HEK293T (cell line): ENCODE measurements at places on chromosomes 6 and 20.

- no peak for DNase-seq
Observed at GRCh38 chr6:45532721-45533210, 155.0 kb upstream of the SUPT3H start.

DNA sequence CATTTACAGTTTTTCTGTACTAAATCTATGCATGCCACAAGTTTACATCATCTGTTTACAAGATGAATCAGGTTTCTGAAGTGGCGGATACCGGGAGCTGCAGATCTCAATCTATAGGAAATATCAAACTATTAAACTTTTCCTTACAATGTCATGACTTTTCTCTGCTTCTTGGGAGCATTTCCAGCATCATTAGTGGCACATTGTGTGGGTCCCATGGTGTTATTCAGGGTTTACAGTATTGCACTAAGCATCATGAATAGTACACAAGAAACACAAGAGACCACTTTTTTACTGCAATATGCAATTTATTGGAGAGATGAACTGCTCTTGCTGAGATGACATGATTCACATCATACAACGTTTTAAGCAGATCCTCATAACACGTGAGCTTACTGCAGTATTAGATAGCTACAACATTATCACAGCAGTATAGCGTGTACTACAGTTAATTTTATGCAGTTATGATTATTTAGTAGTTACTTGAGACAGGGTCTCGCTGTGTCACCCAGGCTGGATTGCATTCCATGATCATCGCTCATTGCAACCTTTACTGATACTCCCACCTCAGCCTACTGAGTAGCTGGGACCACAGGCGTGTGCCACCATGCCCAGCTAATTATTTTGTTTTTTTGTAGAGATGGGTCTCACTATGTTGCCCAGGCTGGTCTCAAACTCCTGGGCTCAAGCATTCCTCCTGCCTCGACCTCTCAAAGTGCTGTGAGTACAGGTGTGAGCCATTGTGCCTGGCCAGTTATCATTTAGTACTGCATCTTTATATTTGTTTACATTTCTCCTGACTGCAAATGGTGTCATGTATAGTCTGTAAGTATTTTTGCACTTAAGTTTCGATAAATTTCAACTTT, 18.4 kb downstream of the BLTP3A start:
- DNase-seq, result no peak

DNA sequence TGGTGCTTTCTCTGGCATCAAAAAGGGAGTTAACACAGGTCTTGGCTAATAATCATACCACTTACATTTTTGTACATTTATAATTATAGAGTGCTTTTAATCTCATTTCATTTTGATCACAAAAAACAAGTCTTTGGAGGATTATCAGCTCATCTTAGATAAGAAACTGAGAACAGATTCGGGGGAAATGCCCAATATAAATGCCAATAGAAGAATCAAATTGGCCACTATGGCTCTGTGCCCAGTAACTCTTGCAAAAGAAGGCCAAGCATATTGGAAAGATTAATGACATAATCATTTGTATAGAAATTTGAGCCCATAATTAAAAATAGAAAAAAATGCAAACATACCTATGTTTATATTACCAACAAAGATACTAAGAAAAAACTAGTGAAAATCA, 42.5 kb downstream of the IPCEF1 start:
- no peak for DNase-seq

- DNase-seq, result no peak
Observed at GRCh38 chr20:48490961-48491831, 336.6 kb downstream of the PREX1 start.

DNA sequence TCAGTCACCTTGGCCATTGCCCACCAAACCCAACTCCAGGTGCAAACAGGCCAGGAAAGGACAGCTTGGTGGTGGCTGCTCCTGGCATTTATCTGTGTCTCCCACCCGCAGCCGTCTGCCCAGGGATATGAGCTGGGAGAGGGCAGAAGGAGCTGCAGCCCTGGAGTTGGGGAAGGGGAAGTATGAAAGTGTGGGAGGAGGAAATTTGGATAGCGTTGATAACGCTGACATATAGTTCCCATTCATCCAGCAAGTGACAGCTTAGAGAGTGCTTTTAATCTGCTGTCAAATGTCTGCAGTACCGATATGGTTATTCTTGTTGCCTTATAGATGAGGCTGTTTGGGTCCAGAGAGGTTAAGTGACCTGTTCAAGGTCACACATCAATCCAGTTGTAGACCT, 741 bp downstream of the KCNK16 start:
- no peak for DNase-seq

DNA sequence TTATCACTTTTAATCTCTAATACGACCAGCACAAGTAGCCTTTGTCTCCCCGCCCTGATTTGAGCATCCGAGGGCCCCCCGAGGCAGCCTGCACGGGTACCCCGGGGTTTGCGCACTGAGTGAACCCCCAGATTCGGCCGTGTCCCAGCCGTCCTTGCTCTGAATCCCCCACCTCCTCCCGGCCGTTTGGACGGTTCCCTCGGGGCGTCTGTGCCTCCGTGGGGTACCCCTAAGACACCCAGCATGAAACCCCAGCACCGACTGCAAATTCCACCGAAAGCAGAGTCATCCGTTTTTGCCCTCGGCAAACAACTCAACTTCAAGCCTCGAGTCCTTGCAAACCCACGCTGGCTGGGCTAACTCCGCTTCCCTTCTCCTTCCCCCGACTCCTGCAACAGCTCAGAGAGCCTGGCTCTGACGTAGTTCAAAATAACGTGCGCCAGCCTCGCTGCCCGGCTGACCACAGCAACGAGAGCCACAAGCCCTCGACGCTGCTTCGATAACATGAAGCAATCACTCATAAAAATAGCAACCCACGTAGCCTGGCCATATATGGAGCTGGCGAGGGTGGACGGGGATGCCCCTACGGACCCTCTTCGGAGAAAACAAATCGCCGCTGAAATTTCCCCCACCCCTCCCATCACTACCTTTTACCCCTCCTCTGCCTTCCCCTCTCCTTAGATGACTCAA, 764 bp upstream of the SNAP25 start:
- peak; percentile 22 for DNase-seq

DNA sequence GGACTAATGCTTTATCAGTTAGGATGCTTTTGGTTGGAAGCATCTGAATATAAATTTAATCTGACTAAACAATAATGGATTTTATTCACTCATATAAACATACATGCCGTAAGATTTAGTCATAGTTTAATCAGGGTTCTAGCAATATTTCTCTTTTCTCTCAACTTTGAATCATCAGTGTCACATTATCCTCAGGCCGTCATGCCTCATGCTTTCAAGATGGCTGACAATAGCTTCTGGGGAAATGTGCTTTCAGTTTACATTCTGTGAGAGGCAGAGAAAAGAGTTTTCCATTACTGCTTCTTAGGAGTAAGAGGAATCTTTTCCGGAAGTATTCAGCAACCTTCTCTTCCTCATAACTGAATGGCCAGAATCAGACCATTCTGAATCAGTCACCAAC, 162.2 kb downstream of the GJA1 start:
- DNase-seq, result no peak

- no peak for DNase-seq
Observed at GRCh38 chr6:101001012-101001411, 119.9 kb upstream of the ASCC3 start.

DNA sequence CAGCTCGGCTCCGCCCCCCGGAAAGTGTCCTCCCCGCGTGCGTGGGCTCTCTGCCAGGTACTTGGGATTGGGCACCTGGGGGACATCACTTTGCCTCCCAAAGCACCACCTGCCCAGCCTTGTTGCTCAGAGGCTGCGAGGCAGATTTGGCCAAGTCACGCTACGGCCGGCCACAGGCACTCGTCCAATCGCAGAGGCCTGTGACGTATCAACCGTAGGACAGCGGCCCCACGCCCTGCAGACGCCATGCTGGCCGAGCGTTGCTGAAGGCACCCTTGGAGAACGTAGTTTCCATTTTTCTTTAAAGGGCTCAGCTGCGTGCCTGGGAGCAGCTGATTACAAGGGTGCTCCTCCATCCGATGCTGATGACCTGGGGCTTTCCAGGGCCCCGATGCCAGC, 3.1 kb downstream of the NTSR1 start:
- no peak for DNase-seq

GRCh38 chr6:120981835-120982234, 352.4 kb downstream of the TBC1D32 start:
- DNase-seq, result no peak

DNA sequence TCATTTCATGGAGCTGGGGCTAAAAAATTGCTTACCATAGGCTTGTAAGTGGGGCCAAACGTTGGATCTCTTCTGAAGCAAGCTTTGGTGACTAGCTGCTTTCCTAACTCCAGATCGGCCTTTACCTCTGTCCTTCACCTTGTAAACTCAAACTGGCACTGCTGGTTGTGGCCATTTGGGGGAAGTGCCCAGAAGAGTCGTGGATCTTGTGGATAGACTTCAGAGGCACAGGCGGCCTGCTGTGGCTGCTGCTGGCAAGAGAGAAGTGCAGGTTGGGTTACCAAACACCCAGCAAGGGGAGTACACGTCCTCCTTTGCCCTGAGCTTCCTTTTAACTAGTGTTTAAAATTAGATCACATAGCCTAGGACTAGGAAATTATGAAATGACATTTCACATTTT, 36.8 kb upstream of the KLHL31 start:
- no peak for DNase-seq

DNA sequence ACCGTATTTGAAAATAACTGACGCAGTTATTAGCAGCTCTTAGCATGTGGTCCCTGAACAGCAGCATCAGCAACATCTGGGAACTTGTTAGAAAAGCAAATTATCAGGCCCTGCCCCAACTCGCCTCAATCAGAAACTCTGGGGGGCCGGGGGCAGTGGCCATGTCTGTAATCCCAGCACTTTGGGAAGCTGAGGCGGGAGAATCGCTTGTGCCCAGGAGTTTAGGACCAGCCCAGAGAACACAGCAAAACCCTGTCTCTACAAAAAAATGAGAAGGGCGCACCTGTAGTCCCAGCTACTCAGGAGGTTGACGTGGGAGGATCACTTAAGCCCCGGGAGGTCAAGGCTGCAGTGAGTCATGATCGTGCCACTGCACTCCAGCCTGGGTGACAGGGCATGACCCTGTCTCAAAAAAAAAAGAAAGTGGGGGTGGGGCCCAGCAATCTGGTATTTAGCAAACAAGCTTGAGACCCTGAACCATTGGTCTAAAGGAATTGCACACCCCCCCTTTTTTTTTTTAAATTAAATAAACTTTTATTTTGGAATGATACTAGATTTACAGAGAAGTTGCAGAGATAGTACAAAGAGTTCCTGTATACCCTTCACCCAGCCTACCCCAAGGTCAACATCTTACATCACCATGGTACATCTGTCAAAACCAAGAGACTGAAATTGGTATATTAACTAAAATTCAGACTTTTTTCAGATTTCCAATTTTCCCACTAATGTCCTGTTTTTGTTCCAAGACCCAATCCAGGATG, 6.7 kb downstream of the SRXN1 start:
- no peak for DNase-seq

DNA sequence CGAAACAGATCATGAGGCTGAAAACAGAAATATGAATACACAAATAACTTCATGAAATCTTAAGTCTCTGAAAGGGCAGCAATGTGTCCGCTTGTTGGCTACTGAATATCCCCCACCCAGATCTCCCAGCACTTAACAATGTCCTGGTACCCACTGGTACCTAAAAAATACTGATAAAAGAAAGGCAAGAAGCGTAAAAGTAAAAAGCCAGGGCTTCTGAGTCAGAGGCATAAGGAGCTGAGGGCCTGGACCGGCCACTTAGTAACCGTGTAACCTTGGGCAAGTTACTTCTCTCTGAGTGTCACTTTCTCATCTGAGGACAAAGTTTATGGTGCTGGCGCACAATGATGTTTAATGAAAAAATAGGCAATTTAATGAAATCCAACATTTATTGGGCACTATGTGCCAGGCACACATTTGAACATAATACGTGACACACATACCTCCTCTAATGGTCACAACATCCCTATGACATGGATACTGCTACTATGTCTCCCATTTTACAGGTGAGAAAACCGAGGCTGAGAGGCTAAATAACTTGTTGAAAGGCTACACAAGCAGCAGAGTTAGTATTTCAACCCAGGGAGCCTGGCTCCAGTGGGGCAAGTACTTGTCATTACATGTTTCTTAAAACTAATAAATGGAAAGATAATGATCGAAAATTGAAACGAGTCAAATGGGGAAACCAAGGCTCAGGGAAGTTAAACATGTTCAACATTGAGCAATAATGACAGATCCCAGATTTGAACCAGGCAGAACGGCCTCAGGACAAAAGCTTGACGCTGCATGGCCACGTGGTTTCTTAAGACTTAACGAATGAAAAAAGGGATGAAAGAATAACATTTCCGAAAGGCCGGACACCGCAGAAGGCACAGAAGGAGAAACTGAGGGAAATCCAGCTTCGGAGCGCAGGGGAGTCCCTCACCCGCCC, 828 bp downstream of the TP53RK start:
- no peak for DNase-seq

DNA sequence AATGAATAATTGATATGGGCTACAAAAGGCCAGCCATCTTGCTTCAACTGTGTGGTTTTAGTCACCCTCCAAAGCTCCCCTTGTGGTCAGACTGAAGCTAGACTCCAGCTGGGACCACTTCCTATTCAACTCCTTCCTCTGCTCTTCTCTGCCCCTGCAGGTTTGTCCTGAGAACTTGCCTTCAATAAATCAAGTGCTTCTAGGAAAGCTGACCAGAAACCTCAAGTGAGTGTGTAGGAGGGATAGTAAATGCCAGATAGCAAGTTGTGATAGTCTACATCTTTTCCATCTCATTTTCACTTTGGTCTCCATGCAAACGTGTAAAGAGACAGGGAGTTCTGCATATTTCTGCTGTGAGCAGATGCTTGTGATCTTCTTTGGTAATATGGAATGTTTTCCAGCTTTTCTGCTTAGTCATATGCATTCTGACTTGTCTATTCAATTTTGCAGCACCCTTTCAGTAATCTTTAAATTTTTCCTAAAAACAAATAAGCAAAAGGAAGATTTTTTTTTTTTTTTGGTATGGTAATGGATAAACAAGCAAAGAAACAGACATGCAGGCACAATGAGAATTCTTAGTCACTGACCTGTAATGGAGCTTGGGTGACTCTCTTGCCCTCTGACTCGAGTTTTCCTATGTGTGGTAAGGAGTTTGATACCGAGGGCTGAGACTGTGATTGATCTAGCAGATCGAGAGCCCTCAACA, 201.3 kb upstream of the BTBD3 start:
- DNase-seq, result peak; percentile 65

DNA sequence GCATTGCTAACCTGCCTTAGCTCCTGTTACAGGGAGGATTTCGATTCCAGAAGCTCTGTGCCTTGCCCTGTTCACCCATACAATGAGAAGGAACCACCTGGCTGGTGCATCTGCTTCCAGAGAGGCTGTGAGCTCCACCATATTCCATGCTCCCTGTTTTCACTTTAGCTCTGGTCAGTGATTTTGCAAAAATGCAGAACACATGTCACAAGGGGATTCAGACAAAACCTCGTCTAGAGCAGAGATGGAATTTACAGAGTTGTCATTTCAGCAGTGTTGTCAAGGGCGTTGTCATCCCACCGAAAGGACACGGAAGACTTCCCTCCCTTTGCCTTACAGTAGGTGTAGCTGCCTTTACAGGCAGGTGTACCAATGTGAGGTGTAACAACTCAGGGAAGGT, 223.0 kb upstream of the ARID1B start:
- no peak for DNase-seq
